ENCODE measurements at places on chromosomes 6 and 20.
A peak's percentile ranks its signal among the peaks of the same experiment; 100 is the strongest.

- DNase-seq, result no peak
Observed at GRCh38 chr6:38170666-38171355, 351.3 kb downstream of the ZFAND3 start.

GRCh38 chr6:132715204-132715603 is 1.3 kb upstream of the VNN1 start:
- DNase-seq, result no peak

- DNase-seq, result no peak
Observed at GRCh38 chr6:37699887-37700619, 2.4 kb upstream of the MDGA1 start.

DNA sequence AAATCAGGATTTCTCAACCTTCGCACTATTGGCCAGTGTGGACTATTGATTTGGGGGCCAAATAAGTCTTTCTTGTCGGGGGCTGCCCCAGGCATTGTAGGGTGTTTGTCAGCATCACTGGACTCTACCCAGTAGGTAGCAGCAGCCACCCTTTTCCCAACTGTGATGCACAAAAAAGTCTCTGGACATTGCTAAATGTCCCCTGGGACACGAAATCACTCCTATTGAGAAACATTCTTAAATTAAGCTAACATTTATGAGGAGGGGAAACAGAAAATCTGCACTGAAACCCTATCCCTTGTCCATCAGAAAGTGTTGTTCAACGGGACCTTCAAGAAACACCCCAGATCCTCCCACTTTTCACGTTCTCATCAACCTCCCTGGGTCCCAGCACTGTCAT is 54.2 kb downstream of the NFATC2 start:
- no peak for DNase-seq

- no peak for DNase-seq
Observed at GRCh38 chr6:41652866-41653652, 14.8 kb downstream of the MDFI start.

DNA sequence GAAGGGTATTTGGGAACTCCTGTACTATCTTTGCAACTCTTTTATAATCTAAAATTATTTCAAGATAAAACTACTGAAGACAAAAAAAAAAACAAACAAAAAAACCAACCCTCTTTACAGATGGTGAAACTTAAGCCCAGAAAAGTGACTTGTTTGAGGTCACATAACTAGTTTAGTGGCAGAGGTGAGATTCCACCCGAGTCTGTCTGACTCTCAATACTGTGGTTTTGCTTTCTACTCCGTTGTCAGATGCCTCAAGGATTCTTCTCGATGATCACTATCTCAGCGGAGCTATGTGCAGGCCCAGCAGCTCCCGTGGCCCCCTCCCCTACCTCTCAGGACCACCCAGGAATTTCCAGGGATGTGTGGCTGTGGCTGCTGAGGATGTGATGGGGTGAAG is 36.1 kb upstream of the KCNB1 start:
- no peak for DNase-seq

DNA sequence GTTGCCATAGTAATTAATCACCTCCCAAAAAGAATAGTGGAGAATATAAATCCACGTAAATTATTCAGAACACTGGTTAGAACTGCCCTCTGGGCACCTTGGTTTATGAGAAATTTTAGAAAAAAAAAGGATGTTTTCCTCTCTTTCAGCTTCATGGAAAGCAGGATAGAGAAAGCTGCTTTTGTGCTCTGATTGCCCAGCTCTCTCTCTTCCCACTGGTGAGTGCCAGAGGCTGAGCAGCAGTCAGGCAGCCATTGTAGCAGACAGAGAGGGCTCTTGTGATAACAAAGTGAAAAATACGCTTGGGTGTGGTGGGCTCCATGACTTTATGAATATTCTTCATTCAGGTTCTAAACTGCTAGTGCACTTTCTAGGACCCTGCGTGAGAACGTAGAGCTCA is 26.4 kb downstream of the SLC35F1 start:
- DNase-seq, result no peak

DNA sequence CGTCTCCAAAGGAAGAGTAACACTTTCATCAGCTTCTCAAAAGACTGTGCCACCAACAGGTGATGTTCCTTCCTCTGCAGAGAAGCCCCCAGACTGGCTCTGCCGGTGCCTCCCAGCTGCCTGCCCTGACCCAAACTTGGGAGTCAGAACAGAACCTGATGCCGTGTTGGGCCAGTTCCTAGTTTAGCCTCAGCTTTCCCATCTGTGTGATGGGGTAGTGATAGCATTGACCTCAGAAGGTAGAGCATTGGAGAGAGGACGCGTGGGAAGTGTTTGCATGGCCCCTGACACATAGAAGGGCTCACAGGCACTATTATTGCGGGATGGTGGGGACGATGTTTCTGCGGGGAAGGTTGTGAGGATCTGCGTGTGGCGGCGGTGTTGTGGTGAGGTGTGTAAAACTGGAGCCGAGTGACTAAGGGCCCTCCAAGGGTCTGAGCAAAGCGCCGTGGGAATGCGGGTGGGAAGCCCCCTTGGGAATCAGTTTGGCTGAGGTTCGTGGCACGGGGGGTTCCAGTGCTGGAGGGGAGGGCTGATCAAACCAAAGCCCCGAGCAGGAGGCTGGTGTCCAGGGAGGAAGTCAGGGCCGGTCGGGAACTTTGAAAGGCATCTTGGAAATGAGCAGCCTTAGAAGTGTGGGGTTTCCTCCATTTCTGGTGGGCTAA is 1.7 kb downstream of the NTSR1 start:
- DNase-seq, result no peak

DNA sequence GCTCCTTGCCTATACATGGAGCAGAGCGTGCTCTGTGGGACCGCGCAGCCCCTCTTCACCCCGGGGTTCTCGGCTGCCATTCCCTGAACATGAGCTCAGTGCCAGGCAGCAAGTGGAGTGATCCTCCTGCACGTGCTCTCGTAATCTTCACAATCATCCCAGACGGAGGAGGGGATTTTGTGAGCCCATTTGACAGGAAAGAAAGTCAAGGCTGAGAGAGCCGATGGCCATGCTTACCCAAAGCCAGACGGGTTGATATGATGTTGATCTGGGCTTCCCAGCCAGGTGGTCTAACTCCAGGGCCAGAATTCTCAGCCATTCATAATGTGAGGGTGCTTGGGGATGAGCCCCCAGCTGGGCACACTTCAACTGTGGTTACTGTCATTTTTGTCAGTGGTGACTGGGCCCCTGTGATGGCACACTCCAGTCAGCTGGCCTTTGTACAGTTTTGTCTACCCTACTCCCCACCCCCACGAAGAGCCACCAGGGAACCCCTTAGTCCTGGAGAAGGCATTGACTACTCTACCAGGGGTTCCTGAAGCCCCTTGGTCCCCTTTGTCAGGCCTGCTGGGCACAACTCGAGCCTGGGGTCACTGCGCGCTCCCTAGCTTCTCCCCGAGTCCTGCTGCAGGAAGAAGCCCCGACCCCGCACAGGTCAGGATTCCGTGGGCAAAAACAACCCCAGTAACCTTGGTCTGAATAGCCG is 1.5 kb downstream of the APCDD1L start:
- no peak for DNase-seq

DNA sequence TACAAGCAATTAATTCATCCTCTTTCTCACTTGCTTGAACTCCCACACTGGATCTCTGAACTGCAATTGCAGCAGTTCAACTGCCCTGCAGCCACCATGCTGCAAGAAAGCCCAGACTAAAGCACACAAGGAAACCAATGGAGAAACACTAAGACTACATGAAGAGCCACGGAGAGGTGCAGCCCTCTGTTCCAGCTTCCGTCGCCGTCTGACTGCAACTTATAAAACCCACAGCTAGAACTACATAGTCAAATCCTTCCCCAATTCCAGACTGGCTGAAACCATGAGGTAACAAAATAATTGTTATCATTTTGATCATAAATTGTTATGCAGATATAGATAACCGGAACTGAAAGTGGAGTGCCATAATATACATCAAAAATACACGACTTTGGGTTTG is 21.1 kb upstream of the THEMIS start:
- no peak for DNase-seq

DNA sequence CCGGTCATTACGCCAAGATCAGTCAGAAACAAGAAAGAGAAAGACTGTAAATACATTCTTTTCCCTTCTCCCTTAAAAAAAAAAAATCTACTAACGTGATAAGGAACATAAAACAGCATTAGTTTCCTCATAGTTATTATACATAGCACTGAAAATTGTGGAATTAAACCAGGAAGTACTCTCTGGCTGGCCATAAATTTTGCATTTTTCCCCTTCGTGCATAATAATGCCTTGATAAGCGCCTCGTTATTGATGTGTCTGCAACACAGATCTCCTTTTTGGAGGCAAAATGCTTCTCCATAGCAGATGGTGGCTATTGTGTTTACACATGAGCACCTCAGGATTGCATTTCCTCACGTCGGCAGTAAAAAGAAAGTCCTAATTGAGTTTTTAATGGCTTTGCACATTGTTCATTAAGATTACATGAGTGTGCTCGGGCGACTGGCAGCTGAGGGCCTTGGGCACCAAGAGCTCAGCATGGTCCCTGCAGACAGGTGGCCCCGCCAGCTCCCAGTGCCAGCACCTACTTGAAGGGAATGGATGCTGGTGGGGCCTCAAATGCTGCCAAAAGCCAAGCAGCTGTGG is 394.5 kb downstream of the PTPRT start:
- DNase-seq, result no peak

DNA sequence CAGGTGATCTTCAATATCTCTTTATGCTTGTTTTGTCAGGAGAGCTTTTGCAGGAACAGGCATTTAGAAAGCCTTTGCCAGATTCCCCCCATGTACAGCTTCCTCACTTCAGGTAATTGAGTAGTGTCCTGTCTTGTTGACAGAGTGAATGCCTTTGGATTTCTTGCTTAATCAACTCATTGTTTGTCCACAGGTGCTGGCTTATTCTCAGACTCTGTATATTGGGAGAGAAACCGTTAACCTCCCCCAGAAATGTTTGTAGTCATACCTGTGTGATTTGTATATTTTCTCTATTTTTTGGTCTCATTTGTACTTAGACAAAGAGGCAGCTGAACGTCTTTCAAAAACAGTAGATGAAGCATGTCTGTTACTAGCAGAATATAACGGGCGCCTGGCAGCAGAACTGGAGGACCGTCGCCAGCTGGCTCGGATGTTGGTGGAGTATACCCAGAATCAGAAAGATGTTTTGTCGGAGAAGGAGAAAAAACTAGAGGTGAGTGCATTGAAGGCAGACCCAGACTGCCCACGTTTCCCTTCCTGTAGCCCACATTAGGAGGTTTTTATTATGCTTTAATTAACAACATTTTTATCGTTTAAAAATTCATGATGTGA is 32.3 kb downstream of the RPRD1B start:
- no peak for DNase-seq

DNA sequence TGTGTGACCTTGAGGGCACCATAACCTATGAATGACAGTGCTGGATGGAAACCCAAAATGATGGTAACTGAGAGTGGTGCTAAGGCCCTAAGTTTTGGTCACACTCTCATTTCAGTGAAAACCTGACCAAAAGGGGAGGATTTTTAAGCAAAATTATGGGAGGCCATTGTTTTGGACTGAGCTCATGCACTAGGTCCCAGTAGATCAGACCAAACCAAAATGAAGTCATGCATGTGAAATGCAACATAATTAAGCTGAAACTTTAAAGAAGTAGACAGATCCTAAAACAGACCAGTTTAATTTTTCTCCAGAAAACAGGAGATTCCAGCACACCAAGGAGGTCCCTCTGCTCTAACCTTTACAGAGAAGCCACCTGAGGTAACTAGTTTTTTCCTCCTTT is 24.0 kb upstream of the THBS2 start:
- no peak for DNase-seq

- DNase-seq, result peak; percentile 56
Observed at GRCh38 chr20:2822073-2822472, 5.9 kb downstream of the TMEM239 start.

GRCh38 chr6:116404696-116405095 is 33.9 kb downstream of the DSE start:
- DNase-seq, result no peak

DNA sequence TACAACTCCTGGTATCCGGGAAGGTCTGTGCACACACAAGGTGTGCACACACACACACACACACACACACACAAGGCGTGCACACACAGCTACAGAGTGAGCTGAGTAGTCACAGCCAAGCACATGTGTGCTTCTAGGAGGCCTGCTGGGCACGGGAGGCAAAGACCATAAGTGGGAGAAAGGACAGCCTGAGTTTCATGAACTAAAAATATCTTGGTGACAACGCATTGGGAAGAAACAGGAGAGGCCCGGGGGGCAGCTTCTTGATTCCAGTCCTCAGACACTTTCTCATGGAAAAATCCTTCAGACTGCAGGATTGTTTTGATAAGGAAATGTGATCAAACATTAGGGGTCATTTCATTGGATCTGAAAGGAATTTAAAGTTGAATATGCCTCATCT is 2.6 kb downstream of the TRAF3IP2 start:
- no peak for DNase-seq

DNA sequence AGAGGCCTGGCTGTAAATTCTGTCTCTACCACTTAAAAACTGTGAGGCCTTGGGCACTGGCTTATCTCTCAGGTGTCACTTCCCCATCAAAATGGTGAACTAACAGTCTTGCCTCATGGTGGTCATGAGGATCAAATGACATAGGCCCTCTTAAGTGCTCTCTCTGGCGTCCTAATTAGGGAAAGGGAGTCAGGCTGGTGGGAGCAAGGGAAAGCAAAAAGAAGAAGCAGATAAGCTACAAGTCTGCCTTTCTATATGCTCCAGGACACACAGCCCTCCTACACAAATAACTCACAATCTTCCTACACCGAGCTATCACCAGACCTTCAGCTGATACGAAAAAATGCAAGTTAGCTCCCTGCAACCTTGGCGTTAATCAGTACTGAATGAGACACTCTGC is 19.5 kb upstream of the SLC22A16 start:
- no peak for DNase-seq

GRCh38 chr6:41505122-41506049 is 40.8 kb upstream of the FOXP4 start:
- no peak for DNase-seq

DNA sequence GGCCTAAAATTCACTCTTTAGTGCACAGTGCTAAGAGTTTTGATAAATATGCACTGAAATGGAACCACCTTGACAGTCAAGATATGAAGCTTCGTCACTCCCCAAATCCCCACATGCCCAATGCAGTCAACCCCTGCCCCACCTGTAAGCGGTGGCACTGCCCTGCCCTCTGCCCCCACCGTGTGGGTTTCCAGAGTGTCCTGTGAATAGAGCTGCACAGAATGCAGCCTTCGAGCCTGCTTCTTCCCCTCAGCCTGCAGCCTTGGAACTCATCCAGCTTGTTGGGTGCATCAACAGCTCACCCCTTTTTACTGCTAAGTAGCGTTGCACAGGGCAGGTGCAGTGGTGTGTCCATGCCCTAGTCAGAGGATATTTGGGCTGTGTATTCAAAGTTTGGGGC is 216.3 kb downstream of the SYNDIG1 start:
- DNase-seq, result no peak

Data from activated T-cell treated with anti-CD3 and anti-CD28 coated beads, Interleukin-2, amount 50 U/mL, for 1 hour (primary cell).